ENCODE measurements at places on chromosomes 7 and 10. TPM values are rescaled to one million over a fixed set of nuclear protein-coding genes. Genes with fewer than 3 reads are reported as not detected.

The CHAT gene
- not detected for total RNA-seq

The GNGT1 gene
- total RNA-seq = not detected

The NME8 gene
- not detected for total RNA-seq

The COBL gene
- not detected for total RNA-seq

- no peak for DNase-seq
Observed at GRCh38 chr7:93016681-93017381, 100.9 kb downstream of the SAMD9 start.

DNA sequence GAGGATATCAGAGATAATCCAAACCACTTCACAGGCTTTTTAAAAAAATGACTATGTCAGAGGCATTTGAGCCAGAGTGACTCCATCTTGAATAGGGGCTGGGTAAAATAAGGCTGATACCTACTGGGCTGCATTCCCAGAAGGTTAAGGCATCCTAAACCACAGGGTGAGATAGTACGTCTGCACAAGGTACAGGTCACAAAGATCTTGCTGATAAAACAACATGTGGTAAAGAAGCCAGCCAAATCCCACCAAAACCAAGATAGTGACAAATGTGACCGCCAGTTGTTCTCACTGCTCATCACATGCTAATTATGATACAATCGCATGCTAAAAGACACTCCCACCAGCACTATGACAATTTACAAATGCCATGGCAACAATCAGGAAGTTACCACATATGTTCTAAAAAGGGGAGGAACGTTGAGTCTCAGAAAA lies 177.5 kb downstream of the RAPGEF5 start:
- DNase-seq = no peak

DNA sequence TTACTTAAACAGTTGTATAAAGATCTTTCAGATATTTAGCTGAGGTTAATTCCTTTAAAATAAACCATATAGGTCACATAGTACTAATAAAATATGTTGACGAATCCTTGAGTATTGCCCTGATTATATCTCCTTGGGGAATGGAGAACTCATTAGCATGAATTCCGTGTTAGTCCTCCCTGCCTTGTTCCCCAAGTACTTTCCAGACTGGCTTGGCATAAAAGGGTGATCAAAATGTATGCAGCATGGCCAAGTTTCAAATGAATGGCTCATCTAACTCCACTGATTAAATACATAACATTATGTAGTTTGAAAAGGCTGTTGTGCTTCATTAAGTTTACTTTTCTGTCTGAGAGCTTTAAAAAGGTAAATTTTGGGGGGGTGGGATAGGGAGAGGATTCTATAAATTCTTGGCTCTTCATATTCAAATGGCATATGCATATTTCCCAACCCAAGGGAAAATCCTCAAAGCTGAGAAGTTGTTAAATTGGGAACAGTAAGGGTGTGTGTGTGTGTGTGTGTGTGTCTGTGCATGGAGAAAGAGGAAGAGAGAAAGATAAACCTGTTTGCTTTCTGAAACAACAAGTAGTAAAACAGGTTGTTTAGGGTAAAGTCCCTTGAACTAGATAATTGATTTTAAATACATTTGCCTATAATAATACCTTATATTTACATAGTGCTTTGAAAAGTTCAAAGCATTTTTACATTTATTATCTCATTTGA lies 4.8 kb upstream of the ADD3 start:
- no peak for DNase-seq

- no peak for DNase-seq
Observed at GRCh38 chr7:148884049-148884298, at the start of gene EZH2. TSS of gene EZH2 (minus strand) at chr7:148884291. CDS start at chr7:148847298, 36,993 bp downstream.

GRCh38 chr10:101089520-101090299 lies 27.9 kb downstream of the KAZALD1 start:
- DNase-seq = no peak

Measured in mammary epithelial cell (primary cell).